ENCODE measurements at places on chromosomes 13 and 19.
A peak's percentile ranks its signal among the peaks of the same experiment; 100 is the strongest.

- DNase-seq: no peak
Observed at GRCh38 chr13:113109151-113110047, 3.8 kb downstream of the F7 start.

GRCh38 chr19:13083627-13084026 is 19.0 kb downstream of the LYL1 start:
- no peak for DNase-seq

GRCh38 chr13:59631271-59631670 is 532.5 kb downstream of the DIAPH3 start:
- no peak for DNase-seq

GRCh38 chr19:35851213-35852028 is 883 bp downstream of the NPHS1 start:
- DNase-seq: no peak

- no peak for DNase-seq
Observed at GRCh38 chr19:12886969-12887747, at the start of gene KLF1. TSS of gene KLF1 (minus strand) at chr19:12887201. CDS start at chr19:12887140, 61 bp downstream.

DNA sequence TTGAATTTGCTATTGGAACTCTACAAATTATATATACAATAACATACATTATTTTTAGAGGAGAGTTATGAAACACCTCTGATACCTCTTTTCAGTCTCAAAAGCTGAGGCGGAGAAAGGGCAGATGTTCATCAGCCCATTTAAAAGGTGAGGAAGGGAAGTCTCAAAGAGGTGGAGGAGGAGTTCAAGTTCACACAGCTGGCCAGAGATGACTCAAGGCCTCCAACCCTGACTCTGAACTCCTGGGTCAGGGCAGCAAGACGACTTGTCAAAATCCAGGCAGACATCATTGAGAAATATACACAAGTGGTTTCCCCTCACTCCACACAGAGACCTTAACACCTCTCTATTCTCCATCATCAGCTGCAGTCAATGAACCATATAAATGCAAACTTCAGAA is 2.1 kb downstream of the SIAH3 start:
- DNase-seq: no peak

DNA sequence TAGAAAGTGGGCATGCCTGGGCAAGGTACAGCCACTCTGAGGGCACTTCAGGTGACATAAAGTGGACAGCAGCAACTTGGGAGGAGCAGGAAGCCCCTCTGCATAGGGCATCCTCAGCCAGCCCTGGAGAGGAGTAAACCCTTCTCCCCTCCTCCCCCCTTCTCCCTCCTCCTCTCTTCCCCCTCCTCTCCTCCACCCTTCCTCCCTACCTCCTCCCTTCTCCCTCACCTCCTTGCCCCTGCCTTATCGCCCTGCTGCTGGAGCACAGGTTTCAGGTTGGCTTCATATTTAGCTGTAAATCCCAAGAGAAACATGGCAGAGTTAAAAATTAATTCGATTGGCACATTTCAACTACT is 30.5 kb upstream of the ATP12A start:
- DNase-seq: no peak

- DNase-seq: no peak
Observed at GRCh38 chr19:30309176-30309575, 63.0 kb upstream of the ZNF536 start.

DNA sequence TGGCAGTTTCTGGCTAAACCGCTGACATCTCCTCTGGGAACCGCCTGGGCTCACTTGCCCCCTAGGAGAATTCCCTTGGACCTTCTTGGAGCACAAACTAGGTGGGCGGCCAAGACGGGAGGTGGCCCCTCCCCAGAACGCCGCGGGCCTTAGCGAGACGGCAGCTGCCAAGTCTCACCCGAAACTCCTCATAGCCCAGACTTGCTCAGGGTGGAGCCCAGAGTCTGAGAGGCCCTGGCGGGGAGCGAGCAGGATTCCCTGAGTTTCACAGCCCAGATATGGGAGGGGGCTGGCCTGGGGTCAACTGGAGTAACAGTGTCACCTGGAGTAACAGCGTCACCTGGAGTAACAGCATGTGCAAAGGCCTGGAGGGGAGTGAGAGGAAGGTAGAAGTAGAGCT is 10.1 kb downstream of the TINCR start:
- no peak for DNase-seq

DNA sequence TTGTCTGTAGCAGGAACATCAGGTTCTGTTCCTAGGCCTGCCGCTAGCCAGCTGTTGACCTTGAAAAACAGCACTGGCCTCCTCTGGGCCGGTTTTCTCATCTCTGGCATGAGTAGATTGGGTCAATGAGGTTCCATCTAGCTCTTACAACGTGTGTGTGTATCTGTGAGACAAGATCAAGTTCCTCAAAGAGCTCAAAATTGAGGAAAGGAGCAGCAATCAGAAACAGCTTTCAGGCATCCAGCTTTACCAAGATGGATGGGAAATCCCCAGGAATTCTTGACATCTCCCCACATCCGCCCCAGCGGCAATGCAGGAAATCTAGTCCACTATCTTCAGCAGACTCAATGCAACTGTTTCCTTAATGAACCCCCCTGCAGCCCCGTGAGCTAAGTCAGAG is 4.9 kb downstream of the FLT1 start:
- DNase-seq: no peak

GRCh38 chr13:44498969-44499368 is 77.2 kb downstream of the TSC22D1 start:
- no peak for DNase-seq

DNA sequence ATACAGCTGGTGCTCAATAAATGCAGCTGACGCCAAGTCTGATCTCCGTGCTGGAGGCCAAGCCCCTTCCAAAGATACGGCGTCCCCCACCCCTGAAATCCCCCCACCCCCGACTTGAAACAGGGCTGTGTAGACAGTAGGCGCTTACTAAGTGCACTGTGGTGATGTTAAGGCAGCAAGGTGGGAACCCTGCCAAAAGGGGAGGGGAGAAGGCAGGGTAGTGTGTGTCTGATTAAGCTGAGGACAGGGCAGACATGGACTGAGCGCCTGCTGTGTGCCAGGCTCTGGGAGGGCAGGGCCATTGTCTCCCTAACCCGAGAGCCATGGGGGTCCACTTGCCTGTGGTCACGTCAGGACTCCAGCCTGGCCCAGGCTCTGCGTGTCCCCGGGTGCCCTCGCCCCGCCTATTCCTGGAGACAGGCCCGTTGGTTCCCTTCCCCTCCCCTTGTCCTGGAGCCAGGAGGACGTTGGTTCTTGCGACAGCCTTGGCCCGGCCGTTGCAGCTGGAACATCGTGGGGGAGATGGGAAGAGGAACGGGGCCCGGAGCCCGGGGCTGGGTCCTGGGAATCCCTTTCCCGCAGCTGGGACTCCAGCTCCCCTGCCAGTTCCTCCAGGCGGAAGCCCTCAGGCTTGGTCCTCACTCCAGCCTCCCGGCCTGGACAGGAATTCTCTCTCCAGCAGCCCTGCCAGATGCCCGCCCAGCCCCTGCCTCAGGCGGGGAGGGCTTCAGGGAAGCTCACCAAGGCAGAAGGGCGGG is 1.7 kb upstream of the ELANE start:
- no peak for DNase-seq

GRCh38 chr19:30144242-30144758 is 202.3 kb downstream of the URI1 start:
- no peak for DNase-seq

- DNase-seq: no peak
Observed at GRCh38 chr13:114005206-114005724, 31.4 kb upstream of the C13orf46 start.

DNA sequence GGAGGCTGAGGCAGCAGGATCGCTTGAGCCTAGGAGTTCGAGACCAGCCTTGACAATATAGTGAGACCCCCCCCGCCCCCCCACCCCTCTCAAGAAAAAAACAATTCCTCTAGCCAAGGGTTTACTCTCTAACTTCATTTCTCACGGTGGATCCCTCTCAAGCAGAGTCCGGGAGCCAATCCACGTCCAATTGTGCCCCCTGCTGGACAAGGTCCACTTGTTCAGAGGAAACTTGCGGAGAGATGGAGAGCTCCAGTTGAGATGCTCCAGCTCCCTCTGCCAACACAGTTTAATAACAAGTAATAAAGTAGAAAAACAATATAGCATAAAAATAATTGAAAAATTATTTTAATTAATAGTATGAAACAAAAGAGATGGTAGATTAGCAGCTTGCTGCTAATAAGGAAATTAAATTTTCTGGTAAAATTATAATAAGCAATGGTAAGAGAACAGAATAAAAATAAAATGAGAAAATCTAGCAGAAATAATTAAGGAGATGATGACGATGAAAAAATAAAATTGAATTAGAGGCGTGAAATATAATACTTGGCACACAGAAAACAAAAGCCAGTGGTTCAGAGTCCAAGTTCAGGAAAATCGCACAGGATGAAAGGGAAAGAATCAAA is 14.5 kb upstream of the SIGLEC14 start:
- peak; percentile 50 for DNase-seq

DNA sequence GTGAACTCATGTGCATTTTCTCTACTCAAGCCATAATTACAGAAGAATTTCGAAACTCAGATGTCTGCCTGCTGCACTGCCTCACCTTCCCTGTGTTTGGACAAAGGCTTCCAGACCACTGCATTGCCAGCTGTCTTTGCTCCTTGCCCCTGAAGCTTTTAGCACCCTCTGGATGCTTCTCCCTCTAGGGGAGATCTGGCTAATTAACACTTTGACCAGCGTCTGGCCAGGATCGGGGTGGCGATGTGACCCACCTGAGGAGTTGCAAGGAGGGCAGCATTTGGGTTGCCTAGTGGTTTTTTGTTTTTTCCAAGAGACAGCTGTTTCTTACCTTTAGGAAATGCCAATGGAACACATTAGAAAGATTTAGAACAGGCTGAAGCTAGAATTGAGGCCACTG is 127.7 kb upstream of the ZNF536 start:
- no peak for DNase-seq

GRCh38 chr13:24631922-24632321 is 48.3 kb upstream of the ATP12A start:
- DNase-seq: no peak

- no peak for DNase-seq
Observed at GRCh38 chr13:79404985-79405384, 1.1 kb downstream of the RBM26 start.

GRCh38 chr13:94427313-94427953 is 52.0 kb downstream of the DCT start:
- DNase-seq: no peak

DNA sequence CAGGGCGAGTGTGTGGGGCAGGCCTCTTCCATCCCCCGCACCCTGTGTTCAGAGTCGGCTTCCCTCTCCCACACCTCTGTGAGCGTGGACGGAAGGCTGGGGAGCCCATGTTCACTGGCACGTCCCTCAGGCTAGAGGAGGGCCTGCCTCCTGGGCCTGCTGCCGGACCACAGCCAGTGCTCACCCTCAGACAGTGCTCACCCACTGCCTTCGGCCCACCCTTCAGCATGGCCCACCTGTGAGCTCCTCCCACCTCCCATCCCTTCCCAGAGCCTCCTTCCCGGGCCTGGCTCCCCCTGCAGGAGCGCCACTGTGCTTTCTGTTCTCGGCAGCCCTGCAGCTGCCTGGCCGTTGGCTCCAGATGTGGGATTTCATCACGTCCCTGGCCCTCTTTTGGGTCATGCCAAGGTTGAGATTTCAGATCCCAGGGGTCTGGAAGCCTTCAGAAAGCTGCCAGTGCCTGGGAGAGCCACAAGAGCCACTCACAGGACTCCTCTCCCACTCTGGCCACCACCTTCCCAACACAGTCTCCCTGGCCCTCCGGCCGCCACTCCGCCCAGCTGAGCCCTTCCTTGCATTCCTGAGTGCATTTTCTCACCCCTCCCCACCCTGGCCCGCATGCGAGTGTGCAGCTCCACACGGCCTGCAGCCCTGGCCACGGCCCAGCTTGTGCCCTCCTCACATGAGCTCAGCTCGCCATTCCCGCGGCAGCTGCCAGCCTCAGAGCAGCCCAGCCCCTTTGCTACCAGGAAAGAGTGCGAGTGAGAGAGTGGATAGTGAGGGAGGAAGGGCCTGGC is 25.3 kb downstream of the CAPN12 start:
- no peak for DNase-seq

GRCh38 chr19:1171755-1172352 is 2.2 kb downstream of the SBNO2 start:
- no peak for DNase-seq

DNA sequence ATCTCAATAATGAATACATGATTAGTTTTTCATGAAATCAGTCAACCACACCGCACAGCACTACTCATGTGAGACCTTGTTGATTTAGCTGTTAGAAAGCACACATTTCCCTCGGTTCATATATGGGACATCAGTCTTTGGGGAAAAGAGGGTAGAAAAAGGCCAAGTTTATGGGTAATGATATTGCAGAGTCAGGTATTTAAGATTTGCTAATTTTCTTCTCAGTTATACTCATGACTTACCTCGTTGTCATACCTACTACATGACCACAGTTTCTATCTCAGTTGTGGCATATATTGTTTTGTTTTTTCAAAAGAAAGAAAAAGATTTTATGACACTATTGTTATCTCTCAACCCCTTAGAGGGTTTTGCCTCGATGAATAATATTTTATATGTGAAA is 165.6 kb downstream of the POU4F1 start:
- no peak for DNase-seq

GRCh38 chr19:49597703-49597974 is 6.7 kb downstream of the PRR12 start:
- DNase-seq: no peak

GRCh38 chr13:26698392-26699196 is 62.0 kb downstream of the GPR12 start:
- DNase-seq: peak; percentile 79

GRCh38 chr13:20559659-20560356 is 7.1 kb upstream of the IFT88 start:
- DNase-seq: no peak

- DNase-seq: peak; percentile 33
Observed at GRCh38 chr19:42276821-42277220, 7.8 kb downstream of the CIC start.

DNA sequence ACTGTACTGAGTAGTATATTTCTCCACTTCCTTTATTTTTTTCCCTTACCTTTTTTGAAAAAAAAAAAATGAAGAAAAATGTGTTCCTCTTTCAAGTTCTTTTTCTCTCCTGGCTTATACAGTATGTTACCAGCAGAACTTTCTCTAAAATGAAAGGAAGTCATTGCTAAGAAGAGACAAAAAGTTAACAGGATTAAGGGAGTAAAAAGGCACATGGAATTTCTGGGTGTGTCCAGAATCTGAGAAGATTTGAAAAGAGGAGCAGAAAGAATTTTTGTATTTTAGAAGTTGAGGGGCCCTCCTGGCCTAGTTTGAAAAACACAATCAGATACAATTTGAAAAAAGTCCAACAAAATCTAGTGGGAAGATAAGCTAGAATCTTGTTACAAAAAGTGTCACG is 21.0 kb upstream of the TRIM13 start:
- no peak for DNase-seq

GRCh38 chr19:2529473-2529918 is 53.6 kb downstream of the GADD45B start:
- no peak for DNase-seq

All from CD4-positive, alpha-beta T cell treated with Interleukin-2 at 100 ng/mL for 4 hours (primary cell).